ENCODE measurements at places on chromosomes 7 and 10.
A peak's percentile ranks its signal among the peaks of the same experiment; 100 is the strongest.

GRCh38 chr10:13815756-13816155 lies 229.0 kb downstream of the PRPF18 start:
- peak; percentile 33 for DNase-seq

GRCh38 chr7:148155000-148155399 lies 435.6 kb upstream of the C7orf33 start:
- no peak for DNase-seq

DNA sequence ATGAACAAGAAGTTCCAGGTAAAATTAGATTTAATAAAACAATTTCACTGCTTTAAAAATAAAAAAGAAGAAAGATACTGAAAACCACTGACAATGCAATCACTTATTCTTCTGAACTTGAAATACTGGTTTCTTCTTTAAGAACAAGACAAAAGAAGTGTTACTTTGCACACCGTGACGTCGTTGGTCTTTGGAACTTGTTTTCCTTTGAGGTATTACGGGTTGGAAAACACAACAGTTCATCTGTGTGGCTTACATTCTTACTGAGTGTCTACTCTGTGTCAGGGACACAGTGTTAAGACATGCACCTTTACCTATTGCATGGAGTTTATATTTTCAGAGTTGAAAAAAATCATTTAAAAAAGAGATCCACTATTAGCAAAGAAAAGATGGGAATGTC lies 41.3 kb upstream of the UCN3 start:
- DNase-seq, result no peak

GRCh38 chr7:140197218-140197890 lies 20.6 kb upstream of the KDM7A start:
- DNase-seq, result no peak

DNA sequence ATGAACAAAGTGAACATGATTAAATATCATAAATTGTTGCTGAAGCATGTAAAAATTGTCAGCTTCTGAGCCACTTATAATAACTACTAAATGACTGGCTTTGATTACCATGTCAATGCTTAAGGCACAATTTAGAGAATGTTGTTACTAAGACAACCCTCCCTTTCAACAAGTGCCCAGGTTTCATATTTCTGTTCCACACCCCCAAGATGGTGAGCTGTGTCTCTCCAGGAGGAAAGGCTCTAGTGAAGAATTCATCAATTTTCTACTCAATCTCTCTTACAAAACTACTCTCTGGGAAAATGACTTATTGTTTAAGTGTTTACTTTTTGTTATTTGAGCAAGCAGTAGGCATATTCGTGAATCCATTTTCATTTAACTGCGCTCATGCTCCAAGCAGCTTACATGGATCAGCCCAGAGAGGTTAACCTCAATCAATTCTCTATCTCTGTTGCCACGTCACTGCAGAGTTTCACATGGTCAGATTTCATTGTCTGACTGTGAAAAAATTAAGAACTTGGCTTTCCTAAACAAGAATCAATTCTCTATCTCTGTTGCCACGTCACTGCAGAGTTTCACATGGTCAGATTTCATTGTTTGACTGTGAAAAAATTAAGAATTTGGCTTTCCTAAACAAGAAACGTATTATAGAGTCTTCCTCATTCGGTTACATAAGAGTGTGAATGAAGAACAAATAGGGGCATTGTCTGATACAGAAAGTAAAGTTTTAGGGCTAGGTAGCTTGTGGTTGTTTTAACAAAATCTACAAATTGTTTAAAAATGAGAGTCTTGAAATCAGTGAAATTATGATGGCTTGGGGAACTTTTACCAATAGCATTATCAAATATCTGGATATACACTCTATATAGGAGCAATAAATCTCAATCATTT lies 49.7 kb downstream of the CCDC71L start:
- no peak for DNase-seq

DNA sequence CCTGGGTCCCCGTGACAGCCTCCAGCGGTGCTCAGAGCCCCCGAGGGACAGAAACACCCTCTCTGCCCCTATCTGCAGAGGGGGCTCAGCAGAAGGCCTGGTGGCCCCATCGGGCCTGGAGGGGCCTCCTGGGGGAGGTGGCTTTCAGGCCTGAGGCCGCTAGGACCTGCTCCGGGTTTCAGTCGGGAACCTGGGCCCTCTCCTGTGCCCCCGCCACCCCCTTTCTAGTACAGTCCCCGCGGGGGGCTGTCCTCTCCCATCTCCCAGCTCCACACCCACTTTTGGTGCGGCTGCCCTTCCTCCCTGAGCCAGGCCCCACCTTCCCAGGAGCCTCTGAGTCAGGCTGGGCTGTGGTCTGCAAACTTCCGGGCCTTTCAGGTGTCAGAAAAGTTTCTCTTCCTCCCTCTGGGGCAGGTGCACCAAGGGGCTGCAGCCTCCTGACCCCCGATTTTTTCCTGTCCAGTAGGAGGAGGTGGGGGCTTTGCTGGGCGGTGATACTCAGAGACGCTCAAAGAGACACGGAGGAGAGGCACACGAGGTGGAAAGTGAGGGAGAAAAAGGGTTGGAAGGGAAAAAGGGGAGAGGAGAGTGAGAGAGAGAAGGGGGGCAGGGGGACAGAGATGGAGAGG lies 692 bp downstream of the CARD11 start:
- peak; percentile 58 for DNase-seq

GRCh38 chr7:139893999-139894398 lies 64.9 kb downstream of the TBXAS1 start:
- no peak for DNase-seq

DNA sequence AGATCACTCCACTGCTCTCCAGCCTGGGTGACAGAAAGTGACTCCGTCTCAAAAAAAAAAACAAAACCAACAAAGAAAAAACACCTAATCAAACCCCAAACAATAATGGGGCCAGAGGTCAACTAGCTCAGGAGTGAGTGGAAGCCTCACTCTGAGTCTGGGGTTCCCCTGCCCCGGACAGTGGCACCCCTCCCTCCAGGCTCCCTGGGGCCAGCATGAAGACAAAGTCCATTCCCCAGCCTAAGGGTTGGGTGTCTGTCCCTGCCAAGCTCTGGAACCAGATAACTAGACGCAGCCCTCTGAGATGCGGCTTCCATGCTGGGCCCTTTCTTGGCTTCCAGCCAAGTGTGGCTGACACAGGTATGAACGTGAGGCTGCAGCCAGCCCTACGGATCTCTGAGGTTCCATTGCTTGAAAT lies 1.7 kb upstream of the FUOM start:
- no peak for DNase-seq

DNA sequence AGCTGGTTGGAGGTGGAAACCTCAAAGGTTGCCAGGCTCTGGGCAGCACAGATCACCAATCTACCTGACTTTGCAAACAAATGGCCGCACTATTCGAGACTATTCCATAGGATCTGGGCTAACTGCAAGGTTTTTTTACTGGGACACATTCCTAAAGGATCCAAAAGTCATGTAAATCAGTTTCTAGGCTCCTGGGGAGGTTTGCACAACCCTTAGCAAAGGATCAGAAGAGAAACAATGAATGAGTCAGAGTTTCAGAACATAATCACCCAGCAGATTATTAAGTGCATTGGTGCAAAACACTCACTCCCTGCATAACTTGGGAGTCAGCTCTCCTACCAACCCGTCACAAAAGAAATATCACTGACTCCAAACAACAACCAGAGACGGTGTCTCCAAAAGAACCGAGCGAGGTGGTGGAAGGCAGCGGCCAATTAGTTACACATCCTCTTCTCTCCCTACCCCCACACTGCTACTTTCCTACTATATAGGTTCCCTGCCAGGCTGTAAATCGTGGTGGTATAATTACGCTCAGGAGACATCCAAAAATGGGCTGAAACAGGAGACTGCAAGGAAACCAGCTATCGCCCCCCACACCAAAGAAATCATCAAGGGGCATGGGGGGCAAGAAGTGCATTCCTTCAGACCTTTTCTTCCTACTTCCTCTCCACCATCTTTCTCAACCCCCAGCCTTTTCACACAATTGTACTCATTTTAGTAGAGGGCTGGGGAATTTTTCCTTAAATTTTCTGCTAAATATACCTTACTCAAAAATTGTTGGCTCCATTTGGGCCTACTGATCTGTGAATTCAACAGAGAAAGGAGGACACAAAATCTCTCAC lies 3.2 kb downstream of the UBE2H start:
- DNase-seq, result peak; percentile 97

DNA sequence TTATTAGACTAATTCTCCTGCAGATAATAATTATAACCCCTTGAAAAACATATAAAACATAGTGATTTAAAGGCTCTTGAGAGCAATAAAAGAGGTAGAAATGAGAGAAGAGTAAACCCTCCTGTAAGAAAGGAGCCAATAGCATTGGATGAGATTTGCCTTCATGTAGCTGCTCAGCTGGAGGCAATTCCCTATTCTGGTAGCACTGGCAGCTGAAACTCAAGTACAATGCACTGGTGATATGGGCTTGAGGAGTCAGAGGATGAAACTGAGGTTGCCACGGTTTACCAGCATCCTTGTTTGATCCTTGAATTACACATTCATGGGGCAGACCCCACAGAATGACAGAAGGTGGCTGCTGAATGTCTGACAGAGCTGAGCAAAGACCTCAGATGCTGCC lies 76.4 kb downstream of the CTTNBP2 start:
- DNase-seq, result no peak

- no peak for DNase-seq
Observed at GRCh38 chr10:72088889-72089575, 681 bp upstream of the SPOCK2 start.

DNA sequence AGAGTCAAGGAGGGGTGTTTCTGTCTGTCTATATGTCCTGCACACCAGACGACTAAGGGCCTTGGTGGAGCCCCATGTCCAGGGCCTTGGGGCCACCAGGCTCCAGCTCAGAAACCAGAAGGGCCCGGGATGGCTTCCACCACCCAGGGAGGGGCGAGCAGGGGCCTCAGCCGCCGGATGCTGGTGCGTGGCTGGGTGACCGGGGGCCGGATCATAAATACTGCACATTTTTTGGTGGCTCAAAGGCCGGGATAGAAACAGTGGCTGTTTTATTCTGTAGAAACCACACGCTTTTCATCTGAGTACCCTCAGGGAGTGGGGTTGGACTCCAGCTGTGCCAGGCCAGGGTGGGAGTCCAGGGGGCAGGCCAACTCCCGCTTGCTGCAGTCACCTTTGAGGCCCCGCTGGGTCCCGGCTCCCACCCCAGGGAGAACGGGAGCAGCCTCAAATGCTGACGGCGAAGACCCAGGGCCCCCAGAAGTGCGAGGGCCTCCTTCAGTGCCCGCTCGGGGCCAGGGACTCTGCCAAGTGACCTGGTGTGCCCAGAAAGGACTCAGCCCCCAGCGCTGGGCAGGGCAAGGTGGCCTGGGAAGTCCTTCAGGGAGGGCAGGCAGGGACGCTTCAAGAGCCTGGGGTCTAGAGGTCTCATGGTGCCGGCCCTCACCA lies 28.2 kb downstream of the PDGFA start:
- DNase-seq, result no peak

DNA sequence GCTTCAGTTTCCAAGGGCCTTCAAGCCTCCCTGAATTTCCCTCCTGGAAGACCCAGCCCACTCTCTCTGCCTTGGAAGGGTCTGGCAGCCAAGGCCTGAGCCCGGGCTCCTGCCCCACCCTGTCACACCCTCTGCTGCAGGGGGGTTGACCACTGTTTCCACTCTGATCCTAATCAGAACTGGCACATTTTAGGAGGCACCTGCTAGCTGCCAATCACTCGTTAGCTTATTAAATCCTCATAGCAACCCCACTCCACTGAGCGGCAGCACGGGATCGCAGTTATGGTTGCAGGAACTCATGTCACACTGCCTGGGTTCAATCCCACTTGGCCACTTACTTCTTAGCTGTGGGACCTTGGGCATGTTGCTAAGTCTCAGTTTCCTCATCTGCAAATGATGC lies 12.9 kb downstream of the HSPB1 start:
- DNase-seq, result no peak

GRCh38 chr7:137337902-137338301 lies 5.6 kb downstream of the PTN start:
- no peak for DNase-seq

DNA sequence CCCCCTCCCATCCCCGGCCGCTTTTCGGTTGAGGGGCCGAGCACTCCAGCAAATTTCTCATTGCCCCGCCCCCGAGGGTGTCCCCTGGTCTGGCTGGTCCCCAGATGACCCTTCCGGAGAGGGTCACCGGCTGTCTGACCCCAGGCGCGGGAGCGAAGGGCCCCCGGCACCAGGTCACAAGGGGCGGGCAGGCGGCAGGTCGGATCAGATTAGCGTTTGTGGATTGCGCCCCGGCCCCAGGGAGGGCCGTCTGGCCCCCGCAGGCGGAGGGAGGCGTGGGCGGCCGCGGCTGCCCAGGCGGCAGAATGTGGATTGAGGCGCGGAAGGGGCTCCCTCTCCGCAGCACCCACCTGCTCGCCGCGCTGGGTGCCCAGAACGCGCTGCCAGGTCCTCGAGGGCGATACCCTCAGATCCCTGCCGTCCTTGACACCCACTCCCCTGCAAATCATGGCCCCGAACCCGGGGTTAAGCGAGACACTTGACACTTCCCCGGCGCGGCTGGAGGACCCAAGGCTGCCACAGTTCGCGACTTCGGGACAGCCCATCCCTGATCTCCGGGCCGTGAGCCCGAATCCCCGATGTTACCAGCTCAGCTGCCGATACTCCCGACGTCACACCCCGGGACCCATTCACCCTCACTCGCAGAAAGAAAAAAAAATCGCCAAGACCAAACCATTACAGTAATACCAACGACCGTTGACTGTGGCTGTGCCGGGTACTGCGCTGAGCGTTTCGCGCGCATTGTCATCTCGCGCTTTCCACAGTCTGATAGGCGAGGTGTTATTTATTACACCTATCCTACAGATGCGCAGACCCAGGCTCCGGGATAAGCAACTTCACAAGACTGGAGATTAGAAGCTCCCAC lies 953 bp downstream of the NODAL start:
- no peak for DNase-seq

DNA sequence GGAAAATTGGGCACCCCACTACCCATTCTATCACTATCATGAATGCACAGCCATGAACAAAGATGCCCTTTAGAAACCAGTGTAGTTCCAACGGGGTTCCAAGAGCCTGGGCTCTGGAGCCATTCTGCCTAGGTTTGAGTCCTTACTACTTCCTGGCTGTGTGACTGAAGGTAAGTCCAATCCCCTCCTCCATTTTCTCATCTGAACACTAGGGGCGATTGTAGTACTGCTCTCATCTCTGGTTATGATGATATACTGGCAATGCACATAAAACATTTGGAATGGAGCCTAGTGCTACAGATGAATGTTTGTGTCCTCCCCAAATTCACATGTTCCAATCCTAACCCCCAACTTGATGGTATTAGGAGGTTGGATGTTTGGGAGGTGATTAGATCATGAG lies 28.1 kb upstream of the CDH23 start:
- no peak for DNase-seq

GRCh38 chr7:16727736-16728135 lies 25.8 kb upstream of the TSPAN13 start:
- DNase-seq, result no peak

DNA sequence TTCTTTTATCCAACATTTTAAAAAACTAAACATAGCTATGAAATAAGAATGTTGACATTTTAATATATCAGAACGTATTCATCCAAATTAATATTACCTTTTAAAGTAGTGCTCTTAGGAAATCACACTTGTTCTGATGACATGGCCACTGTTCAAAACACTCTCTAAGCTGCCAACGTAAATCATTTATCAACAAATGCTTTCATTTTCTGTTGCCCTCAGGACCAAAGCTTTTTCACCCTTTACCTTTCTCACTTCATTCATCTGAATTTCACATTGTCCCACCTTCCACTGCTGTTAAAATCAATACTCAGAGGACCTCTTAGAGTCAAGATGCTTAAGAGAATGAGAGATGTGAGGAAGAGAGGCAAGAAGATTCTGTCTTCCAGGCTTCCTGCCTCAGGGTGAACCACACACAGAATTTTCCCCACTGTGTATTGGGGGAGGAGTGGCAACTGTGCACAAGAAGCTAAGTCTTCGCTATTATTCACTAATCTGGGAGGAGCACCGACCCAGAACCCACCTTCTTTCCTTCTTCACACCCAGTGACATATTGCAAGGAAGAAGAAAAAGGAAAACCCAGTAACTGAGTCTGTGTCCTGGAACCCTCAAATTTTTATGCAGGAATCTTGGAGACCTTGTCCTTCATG lies 21.0 kb downstream of the HIBADH start:
- peak; percentile 87 for DNase-seq

Data from ACHN (cell line).